ENCODE measurements at places on chromosomes 1 and 21.

GRCh38 chr1:21152423-21153100 lies 24.1 kb downstream of the EIF4G3 start:
- DNase-seq, result no peak

DNA sequence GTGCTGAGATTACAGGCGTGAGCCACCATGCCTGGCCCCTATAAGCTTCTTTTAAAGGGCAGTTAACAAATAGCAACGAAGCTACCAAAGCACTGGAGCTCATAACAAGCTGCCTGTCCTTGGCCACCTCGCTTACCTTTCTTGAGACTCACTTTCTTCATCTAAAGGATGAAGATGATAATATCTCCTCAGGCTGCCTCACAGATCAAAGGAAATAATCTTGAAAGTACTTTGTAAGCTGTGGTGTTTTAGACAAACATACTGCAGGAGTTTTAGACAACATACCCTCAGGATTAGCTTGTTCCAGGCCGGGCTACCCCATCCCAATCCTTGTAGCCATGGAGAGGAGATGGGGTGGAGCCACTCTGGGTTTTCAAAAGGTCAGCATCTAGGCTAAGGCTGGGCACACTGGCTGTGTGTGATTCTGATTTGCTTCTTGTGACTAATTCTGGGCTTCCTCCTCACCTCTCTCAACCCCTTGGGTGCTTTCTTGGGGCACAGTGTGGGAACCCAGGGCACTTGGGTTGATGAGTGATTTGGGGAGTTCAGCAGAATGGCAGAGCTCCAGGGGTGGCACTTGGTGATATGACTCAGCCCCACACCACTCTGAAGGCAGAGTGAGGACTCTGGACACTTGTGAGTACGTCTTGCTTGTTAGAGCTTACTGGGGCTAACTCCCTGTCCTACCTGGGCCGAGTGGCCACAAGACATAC lies 5.2 kb downstream of the GPR25 start:
- DNase-seq, result no peak

DNA sequence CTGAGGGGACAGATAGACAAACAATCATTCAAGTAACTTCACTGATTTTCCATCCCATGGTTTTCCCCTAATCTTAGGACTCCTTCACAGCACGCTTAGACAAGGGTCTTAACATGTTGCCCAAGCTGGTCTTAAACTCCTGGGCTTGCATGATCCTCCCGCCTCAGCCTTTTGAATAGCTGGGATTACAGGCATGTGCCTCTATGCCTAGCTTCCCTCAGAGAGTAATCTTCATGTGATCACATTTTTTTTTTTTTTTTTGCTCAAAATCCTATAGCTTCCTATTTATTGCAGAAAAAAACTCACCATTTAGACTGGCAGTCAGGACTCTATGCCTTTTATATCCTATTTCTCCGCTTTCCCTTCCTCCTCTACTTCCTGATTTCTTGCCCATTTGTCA lies 90.4 kb upstream of the DPH5 start:
- DNase-seq, result no peak

DNA sequence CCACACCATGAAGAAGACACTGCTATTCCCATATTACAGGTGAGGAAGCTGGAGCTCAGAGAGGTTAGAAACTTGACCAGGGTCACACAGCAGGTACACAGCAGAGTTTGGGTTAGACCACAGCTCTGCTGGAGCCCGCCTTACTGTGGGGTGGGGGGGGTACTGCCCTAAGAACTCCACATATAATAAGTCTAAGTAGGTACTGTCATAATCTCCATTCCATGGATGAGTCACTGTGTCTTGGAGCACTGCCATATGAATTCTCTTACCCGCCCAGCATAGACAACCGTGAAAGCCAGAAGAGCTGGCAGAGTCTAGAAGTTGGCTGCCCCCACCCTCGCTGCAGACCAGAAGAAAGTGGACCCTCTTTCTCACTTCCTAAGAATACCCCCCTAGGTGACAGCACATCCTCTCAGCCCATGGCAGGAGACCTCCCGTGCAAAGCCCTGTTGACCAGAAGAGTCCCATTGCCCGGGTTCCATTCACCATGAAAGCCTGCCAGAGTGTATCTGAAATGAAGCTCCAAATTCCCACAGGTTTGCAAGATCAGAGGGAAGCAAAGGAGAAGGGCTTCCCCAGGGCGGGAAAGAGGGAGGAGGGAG lies 5.2 kb upstream of the PLA2G2D start:
- peak; percentile 57 for DNase-seq

DNA sequence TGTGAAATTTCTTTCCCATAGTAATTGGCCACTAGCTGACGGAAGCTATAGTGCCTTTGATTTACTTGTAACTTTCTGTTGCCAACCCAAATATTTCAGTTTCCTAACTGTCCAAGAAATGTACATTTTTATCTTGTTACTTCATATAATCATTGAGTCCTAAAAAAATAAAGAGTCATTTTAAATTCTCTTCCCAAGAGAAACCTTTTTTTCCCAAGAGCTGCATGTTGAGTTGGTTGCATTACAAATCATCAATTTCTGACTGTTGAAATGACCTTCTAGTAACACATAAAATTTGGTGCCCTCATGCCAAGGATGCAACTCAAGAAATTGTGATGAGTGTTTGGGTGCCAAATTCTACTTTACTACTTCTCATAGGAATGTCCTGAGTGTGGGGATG lies 61.0 kb downstream of the HMCN1 start:
- no peak for DNase-seq

DNA sequence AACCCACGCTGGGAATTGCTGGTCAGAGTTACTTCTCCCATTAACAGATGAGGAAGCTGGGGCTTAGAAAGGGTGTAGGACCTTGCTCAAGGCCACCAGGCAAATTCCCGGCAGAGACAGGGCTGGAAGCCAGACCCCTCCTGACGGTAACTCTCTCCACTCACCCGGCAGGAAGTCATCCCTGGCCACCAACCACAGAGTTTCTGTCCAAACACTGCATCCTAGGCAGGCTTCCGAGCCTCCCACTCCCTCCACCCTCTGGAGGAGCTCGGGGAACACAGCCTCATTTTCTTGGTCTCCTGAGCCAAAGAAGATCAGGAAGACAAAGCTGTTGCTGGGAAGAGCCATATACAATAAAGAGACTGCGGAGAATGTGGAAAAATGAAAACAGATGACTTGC lies 25.0 kb upstream of the ZNF436 start:
- peak; percentile 74 for DNase-seq

GRCh38 chr1:209863766-209864485 lies 36.2 kb downstream of the UTP25 start:
- DNase-seq, result no peak

DNA sequence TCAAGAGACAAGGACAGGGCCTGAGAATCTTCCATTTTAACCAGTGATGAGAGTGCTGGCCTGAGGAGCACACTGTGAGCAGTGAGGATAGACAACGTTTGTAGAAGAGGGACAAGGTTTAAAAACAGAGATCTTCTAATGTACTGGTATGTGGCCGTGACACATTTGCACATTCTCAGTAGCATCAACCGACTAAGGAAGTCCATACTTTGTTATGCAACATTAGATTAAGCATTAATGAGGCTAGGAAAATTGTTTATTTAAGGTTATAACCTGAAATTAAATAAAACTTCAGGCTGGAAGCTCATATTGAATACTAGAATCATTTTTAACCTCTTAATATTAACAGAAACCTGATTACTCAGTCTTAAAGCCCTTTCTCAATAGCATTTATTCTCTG lies 99.0 kb downstream of the SLC45A1 start:
- no peak for DNase-seq

GRCh38 chr1:53951697-53952096 lies 5.5 kb downstream of the LRRC42 start:
- no peak for DNase-seq

- peak; percentile 77 for DNase-seq
Observed at GRCh38 chr1:214506972-214507431, 44.4 kb downstream of the PTPN14 start.

DNA sequence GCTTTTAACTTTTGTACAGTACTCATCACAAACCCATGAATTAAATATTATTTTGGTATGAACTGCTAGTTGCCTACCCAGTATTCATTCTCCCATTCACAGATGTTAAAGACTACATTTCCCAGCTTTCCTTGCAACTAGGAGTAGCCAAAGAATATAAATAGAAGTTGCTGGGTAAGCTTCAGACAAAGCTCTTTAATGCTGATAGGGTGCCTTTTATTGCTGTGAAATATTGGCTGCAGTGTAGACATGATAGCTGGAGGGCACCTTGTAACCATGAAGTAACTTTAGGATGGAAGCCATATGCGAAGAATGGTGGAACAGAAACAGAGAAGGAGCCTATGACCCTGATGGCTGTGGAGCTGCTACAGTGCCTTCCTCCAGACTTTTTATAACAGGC lies 16.7 kb downstream of the JUN start:
- no peak for DNase-seq

DNA sequence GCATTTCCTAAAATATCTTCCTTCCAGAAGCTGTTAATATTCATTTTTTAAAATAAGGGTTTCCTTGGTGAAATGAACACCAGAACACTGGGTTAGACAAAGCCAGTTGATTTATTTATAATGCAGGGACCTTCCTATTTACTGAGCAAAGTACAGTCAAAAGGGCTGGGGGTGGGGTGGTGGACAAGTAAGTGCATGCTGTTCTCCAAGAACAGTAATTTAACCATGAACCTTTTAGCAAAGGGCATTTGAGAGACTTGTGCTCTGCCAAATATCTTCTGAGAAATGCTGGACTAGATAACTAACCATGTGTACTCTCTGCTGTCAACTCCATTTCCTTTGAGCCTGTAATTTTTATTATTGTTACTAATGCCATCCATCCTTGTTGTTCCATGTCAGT lies 100.2 kb downstream of the OMA1 start:
- DNase-seq, result no peak

All from hepatocyte (in vitro differentiated cells).